Left ventricle myocardium inferior (tissue), 1 donor: ENCODE measurements at places on chromosomes 5 and 9. TPM values are rescaled to one million over a fixed set of nuclear protein-coding genes. Genes with fewer than 3 reads are reported as not detected.

Gene MYOZ3
- 6.2 TPM for total RNA-seq

Gene PCDHA11
- not detected for total RNA-seq

Gene SARDH
- 0.63 TPM for total RNA-seq

Gene PCDHB8
- 2.1 TPM for total RNA-seq

Gene HAPLN1
- 2.1 TPM for total RNA-seq

DNA sequence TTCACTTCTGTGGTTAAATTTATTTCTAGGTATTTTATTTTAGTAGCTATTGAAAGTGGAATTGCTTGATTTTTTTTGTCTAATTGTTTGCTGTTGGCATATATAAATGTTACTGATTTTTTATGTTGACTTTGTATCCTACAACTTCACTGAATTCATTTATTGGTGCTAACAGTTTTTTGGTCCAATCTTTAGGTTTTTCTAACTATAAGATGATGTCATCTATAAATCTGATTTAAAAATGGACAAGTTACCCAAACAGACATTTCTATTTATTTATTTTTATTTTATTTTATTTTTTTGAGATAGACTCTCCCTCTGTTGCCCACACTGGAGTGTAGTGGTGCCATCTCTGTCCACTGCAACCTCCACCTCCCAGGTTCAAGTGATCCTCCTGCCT lies 162.3 kb downstream of the COX7C start:
- DNase-seq, result no peak

GRCh38 chr5:5422819-5423515 lies 490 bp downstream of the ICE1 start:
- no peak for DNase-seq

DNA sequence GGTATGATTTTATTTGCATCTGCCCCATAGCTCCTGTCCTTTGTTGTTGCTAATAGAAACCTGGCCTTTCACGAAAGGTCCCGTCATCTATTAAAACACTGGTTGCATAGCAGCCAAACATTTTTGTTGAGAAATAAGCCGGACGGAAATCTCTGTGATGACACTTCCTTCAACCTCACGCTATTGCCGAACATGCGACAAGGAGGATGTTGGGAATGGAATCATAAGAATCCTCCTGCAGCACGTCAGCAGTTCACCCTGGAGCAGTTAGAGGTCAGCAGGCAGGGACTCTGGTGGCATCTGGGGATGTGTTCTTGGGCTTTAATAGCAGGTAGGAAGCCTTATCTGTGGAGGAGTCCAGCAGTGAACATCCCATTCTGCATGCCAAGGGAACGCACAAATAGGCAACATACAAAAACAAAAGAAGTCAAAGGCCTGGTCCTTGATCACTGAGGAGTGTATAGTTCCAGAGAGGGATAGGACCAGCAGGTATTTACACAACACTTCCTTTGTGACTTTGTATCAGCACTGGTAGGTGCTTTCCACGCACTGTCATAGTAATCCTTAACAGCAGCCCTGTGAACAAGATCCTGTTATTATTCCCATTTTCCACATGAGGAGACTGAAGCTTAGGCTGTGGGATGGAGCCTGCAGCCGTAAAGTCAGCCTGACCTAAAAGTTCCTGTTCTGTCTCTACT lies 33.4 kb downstream of the ARHGAP26 start:
- no peak for DNase-seq

DNA sequence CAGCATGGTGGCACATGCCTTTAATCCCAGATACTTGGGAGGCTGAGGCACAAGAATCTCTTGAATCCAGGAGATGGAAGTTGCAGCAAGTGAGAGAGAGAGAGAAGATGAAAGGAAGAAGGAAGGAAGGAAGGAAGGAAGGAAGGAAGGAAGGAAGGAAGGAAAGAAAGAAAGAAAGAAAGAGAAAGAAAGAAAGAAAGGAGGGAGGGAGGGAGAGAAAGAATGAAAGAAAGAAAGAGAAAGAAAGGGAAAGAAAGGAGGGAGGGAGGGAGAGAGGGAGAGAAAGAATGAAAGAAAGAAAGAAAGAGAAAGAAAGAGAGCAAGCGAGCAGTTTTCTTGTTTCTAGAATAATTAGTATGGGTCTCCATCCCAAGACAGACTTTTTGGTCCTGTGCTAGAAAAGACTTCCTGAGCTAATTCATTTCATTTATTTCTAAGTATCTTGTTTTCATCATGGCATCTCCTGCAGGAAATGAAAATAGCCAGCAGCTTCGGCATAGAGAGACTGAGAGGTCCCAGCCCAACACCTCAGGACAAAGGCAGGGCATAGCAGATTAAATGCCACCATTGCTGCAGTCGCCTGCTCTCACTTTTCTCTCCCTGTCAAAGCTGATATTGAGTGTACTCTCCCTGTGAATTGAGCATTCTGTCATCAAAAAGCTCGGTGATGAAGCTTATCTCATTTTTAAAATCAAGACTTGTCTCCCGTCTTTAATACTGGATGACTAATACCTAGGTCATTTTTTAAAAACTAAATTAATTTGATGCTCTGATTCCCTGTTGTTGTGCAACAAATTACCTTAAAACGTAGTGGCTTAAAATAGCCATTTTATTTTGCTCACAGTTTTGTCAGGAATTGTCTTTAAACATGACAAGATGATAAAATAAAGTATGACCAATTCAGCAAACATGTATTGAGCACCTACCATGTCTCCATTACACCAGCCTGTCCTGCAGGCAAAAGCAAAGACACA lies 91.8 kb upstream of the ADRA1B start:
- DNase-seq, result no peak

- no peak for DNase-seq
These were observed 264.6 kb downstream of the SEC61B start for GRCh38 chr9:99486684-99487083.

DNA sequence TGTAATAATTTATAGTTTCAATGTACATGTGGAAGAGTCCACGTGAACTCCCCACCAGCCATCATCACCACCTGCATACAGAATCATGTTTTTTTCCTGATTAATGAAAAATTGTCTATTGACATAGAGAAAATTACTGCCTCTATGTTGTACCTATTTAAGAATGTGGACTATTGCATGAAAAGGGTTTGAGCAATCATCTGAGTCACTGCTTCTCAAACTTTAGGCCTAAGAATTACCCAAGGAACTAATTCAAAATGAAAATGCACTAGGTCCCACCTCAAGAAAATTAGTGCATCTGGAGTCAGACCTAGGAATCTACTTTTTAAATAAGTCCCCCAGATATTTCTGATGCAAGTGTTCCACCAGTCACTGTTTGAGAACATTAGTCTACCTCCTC lies 709.3 kb downstream of the MAT2B start:
- DNase-seq, result no peak

DNA sequence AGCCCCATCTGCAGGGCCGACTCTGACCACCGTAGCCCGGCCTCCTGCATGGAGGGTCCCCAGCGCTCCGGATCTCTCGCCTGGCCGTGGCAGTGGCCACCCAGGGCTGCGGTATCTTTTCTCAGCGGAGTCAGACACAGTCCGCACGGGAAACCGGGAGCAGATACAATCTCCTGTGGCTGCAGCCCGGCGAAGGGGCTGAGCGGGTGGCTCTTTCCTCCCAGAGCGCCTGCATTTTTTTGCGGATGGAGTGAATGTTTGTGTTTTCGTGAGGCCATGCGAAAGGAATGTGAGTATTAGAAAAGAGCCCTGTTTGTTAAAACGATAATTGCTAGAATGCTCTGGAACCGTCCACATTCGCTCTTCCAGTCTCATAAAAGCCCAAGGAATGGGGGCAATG lies 53.4 kb upstream of the PTCH1 start:
- no peak for DNase-seq
